ENCODE measurements at places on chromosomes 2 and 18.

- no peak for DNase-seq
These were observed 59.4 kb downstream of the ADAM23 start for GRCh38 chr2:206502729-206503128.

DNA sequence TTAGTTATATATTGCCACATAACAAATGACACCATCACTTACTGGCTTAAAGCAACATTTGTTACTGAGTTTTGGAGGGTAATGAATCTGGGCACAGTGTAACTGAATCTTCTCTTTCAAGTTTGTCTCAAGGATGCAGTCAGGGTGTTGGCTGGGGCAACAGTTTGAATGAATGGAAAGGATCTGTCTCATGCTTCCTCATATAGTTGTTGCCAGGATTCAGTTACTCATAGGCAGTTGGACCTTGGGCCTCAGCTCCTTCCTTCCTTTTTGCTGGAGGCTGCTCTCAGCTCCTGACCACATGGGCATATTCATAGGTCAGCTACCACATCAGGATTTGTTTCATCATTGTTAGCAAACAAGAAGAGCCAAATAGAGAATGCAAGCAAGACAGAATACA lies 466.1 kb upstream of the MC4R start:
- no peak for DNase-seq

- no peak for DNase-seq
These were observed 148.7 kb downstream of the DYSF start for GRCh38 chr2:71602115-71602495.

- DNase-seq, result no peak
These were observed 159.9 kb upstream of the SESTD1 start for GRCh38 chr2:179424571-179424970.

GRCh38 chr18:78892721-78893120 lies 86.9 kb upstream of the SALL3 start:
- no peak for DNase-seq

DNA sequence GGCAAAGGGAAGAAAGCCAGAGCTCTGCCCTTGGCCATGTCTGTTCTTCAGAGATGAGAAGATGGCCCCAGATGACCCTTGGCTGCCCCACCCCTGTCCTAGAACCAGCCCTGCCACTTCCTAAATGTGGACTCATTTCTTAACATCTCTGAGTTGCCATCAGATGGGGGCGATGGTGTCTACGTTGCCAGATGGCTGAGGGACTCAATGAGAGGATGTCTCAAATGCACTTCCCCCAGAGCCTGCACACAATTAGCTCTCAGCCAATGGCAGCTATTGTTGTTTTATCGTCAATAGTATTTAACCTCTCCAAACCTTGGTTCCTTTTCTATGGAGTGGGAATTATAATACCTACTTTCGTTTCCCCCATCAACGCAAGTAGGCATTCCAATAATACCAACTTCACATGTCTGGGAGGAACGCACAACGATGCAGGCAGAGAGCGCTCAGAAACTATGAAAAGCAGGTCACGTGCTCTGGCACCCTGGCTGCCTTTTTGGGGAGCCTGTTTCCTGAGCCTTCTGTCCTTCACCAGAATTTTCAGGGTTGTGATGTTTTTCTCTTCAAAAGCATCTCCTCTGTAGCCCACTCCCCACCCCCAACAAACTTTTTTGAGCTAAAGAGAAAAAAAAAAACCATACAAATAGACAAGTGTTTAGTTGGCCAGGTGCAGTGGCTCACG lies 100.3 kb downstream of the MCFD2 start:
- no peak for DNase-seq

All from stimulated activated CD8-positive, alpha-beta memory T cell treated with anti-CD3 and anti-CD28 coated beads, Interleukin-2, amount 100 ng/mL, for 1 hour (primary cell).